NK-92 treated with Interleukin-12 subunit alpha and Interleukin-12 subunit beta, amount 100 ng/mL, for 24 hours (cell line): ENCODE measurements at places on chromosomes 2 and 18.
A peak's percentile ranks its signal among the peaks of the same experiment; 100 is the strongest.

- no peak for DNase-seq
Observed at GRCh38 chr2:205386109-205386508, 296.2 kb upstream of the NRP2 start.

DNA sequence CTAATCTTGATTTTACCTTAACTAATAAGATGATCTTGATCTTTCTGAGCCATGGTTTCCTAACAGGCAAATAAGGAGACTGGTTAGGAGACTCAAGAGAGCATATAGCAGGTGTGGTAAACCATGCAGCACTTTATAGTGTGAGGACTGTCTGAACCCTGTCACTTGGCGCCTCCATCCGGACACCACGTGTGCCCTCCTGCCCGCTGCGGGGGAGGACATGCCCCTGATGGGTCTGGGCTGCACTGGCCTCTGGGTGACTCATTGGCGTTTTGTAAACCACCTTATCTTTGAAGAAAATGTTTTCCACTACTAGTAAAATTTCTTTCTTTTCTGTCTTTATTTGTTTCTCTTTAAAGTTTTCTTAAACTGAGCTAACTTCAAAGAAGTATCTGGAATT lies 131.1 kb downstream of the FMNL2 start:
- DNase-seq, result peak; percentile 40

DNA sequence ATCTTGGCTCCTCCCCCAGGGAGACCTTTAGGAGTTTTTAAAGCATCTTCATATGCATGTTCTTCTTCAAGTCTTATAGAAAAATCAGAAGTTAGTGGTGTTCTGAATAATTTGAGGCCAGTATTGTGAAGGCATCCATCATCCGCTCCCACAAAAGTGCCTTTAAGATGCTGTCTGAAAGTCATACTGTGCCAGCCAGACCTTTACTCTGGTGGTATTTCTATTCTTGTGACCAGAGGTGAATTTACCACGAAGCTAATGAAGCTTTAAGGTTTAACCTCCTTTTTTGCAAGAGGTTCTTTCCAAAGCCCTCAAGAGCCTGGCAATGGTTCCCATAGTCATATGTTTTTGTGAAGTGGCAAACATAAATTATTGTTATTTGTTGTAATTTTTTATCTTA lies 54.3 kb downstream of the SLC40A1 start:
- no peak for DNase-seq

GRCh38 chr2:63023444-63023843 lies 27.2 kb upstream of the OTX1 start:
- no peak for DNase-seq

DNA sequence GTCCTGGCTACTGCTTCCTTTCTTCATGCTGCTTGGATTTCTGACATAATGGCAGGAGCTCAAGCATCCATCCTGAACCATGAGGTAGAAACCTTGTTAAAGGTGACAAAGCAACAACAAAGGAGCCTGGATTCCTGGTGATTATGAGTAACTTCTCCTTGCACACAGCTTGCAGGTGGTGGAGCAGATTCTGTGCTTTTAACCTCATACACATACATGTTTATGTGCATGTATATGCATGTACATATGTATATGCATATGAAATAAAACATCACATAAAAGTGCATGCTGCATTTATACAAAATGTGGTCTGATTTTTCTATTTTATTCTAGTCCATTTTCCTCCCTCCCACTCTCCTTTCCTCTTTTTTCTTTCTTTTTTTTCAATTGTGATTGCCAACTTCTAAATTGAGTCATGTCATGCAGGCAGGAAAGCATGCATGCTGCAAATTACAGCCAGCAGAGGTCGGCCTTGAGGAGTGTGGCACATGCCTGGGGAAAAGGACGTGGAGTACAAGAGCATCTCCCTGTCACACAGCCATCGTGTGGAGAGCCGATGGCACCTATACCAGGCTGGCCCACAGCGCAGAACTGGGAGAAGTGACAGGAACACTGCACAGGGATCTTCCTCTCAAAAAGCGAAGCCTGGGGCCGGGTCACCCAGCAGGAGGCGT lies 17.9 kb downstream of the LCT start:
- DNase-seq, result no peak

DNA sequence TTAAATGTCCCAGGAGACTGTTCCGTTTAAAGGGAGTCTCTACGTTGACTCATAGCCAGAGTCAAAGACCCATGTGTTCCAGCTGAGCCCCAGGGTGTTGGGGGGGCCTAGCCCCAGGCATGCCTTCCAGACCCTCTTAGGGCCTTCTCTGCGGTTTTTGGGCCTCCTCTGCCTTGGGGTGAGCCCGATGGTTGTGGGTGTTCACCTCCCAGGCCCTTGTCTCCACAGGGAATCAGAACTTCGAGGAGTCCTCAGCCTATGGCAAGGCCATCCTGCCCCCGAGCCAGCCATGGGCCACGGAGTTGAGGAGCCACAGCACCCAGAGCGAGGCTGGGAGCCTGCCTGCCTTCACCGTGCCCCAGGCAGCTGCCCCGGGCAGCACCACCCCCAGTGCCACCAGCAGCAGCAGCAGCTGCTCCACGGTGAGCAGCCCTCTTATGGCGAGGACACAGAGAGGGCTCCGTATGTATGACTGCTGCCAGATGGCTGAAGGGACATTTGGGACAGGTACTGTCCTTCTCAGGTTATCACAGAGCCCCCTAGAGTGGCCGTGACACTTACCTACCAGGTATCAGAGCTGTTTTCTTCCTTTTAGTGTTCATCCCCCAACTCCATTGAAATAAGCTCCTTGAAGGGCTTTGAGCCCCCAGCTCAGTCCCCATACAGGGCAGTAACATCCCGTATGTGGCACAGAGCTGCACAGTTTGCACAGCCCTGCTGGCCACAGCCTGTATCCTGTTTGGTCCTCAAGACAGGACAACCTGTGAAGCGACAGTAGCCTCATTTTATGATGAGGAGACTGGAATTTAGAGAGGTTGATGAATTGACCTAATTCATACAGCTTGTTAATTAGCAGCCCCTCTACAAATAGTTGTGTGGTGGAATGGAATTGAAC lies 80.7 kb downstream of the EPAS1 start:
- DNase-seq, result no peak

DNA sequence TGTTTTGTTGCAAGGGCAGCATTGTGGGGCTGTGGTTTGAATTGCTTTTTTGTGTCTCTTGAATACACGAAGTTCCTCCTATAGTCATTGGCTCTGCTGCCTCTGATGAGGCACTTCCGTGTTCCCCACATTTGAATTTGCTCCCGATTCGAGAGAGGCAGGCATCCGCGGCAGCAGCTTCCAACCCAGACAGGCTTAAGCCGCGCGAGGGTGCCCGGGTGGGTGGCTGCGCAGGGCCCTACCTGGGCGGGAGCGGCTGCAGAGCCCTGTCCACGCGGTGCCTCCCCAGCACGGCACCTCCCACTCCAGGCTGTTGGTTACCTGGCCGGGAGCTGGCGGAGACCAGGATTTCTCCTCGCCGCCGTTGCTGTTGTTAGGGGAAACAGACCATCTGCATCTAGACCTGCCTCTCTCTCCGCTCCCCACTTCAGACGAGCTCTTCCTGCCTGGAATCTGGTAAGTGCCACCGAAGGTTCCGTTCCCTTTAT lies 151.3 kb downstream of the NEDD4L start:
- DNase-seq, result no peak

DNA sequence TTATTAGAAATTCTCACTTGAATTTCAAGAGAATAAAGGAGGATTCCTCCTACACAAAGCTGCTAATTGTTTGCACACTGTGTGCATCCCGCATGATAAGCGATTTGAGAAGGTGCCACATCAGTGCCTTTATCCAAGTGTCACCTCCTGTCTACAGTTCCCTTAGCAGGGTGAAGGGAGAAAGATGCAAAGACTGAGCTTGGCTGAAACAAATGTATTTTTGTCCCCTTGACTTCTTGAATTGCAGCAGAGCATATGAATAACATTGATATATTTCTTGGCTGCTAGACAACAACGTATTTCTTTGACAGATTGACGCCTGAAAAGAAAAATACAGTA lies 255.1 kb downstream of the NEDD4L start:
- no peak for DNase-seq

DNA sequence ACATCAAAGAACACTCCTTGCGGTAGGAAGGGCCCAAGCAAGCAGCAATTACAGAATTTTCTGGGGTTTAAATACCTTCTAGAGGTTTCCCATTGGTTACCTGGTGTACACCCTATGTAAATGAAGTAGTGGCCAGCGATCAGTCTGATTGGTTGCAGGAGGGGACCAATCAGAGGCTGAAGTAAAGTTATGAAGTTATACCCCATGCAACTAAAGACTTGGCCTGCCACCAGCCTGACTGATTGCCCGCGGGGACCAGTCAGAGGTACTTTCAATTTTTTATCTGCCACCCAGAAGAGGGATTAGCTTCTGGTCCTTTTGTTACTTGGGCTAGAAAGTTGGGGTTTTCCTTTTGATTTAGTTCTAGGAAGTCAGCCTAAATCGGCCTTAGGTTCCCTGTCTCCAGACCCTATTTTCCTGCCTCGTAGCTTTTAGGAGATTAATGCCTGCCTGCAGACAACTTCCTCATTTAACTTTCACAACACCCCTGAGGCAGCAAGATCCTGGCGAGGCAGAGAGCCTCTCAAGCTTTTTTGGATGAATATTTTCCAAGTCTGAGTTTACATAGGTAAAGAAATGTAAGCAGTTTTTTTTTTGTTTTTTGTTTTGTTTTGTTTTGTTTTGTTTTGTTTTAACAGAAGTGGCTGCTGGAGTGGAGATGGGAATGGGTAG lies 1.5 kb upstream of the DGUOK start:
- no peak for DNase-seq

GRCh38 chr2:199405241-199405640 lies 52.5 kb downstream of the SATB2 start:
- no peak for DNase-seq

DNA sequence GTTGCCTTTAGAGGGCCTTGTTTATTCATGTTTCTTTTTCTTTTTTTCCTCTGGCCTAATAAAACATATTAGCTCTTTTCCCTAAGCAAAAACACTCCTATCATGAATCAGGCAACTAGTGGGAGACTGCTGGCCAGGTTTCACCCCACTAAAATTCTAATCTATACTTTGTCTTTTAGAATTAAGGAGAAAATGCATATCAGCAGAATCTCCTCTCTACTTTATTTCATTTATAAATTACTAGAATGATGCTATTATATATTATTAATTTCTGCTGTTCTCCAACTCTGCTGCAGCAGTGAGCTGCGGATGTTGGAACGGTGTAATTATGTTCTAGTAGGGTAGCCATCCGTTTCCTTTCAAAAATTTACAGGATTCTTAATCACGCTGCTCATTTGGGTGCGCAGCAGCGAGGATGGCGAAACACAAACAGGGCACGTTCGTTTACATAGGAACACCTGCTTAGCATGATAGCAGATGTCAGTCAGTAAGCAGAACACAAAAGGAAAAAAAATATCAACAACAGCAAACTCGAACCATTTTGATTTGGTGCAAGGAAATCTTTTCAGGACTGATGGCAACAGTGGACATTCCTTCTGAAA lies 30.5 kb downstream of the ZEB2 start:
- no peak for DNase-seq

DNA sequence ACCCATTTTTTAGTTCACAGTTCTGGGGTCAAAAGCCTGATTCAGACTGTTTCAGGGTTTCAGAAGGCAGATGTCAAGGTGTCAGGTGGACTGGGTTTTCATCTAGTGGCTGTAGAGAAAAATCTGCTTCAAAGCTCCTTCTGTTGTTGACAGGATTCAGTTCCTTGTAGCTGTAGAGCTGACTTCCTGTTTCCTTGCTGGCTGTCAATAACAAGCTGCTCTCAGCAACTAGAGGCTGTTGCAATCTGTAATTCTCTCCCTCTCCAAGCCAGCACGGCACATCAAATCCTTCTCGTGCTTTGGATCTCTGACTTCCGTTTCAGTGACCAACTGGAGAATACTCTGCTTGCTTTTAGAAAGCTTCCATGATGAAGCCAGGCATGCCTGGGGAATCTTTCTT lies 179.4 kb downstream of the DOK6 start:
- DNase-seq, result no peak

DNA sequence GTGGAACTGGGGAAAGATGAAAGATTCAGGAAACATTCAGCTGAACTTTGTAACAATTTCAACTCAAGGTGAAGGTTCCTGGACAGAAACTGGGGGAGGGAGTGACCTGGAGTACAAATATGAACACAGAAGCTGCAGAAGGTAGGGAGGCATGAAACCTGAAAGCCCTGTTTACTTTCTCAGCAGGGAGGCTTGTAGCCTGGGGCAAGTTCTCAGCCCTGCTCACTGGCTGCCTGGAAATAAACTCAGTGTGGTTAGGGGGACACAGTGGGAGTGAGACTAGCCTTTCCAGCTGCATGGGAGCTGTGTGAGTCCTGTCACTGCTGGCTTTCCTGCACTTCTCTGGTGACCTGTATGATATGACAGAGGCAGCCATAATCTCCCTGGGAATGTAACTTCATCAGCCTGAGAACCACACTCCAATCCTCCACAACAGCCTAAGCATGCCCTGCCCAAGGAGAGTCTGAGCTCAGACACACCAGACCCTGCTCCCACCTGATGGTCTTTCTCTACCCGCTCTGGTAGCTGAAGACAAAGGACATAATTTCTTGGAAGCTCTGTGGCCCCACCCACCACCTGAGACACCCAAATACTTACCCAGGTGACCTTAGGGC lies 77.0 kb downstream of the ZSWIM2 start:
- no peak for DNase-seq

DNA sequence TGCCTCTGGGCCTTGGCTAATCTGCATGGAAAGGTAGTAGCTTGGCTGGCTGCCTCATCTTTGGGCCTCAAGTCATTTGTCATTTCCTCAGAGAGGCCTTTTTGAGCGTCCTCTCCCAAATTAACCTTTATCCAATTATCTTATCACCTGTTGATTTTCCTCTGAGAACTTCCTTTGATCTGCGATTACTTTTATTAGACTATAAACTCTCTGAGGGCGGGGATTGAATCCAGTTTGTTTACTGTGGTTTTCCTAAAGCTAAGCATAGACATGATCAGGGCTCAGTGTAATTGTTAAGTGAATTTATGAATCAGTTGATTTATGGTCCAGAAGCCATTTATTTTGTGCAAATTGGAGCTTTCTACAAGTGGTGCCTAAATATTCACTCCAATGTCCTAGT lies 7.5 kb downstream of the RPE start:
- no peak for DNase-seq

- no peak for DNase-seq
Observed at GRCh38 chr2:235546436-235546835, 52.6 kb downstream of the AGAP1 start.

GRCh38 chr2:43221124-43221762 lies 5.2 kb downstream of the ZFP36L2 start:
- no peak for DNase-seq

- no peak for DNase-seq
Observed at GRCh38 chr2:105789745-105790460, 45.2 kb downstream of the NCK2 start.

DNA sequence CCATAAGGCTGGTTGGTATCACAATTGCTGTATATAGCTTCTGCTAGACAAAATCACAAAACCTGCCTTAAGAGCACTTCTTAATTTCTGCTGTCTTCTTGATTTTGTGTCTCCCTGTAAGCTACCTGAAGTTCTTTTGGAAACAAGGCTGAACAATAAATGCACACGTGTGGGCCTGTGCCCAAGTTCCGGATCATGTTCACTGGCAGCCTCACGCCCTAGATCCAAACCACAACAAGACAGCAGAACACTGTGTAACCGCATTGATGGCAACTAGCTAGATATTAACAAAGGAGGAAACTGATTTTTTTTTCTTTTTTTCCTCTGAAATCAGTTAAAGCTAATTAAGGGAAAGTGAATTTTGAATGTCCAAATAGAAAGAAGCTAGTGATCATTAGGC lies 81.5 kb upstream of the LYPD6B start:
- no peak for DNase-seq

GRCh38 chr2:61969376-61969775 lies 63.9 kb downstream of the COMMD1 start:
- DNase-seq, result no peak
